ENCODE measurements at places on chromosomes 6 and 20.
A peak's percentile ranks its signal among the peaks of the same experiment; 100 is the strongest.

DNA sequence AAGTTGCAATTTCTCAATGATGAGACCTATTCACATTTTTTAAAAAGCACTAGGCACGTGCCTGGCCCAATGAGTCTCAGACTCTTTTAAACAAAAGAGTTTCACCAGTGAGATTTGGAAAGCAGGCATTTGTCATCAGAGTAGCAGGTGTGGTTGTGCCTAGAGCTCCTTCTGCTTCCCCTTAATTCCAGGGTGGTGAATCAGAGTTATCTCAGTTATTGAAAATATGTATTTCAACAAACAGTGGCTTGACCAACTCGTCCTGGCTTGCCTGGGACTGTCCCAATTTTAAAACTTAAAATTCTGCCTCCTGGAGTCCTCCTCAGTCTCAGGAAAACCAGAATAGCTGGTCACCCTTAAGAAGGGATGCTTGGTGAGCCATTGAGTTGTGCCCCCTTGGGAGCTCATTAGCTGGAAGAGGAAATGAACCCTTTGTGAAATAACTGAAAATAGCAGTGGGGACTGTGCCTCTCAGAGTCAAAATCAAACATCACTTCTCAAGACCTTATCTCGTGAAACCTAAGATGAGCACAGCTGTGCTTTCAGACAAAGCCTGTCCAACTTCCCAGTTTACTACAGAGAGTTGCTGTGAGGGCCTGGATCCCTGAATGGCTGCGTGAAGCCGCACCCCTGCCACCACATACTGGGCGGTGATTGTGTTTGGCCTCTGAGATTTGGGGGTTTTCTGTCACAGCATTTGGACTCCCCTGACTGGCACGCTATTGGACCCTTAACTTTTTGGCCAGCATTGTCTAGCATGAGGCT is 116.3 kb downstream of the ANKRD60 start:
- peak; percentile 21 for DNase-seq

- no peak for DNase-seq
Observed at GRCh38 chr6:136693090-136693489, 99.2 kb downstream of the MAP3K5 start.

DNA sequence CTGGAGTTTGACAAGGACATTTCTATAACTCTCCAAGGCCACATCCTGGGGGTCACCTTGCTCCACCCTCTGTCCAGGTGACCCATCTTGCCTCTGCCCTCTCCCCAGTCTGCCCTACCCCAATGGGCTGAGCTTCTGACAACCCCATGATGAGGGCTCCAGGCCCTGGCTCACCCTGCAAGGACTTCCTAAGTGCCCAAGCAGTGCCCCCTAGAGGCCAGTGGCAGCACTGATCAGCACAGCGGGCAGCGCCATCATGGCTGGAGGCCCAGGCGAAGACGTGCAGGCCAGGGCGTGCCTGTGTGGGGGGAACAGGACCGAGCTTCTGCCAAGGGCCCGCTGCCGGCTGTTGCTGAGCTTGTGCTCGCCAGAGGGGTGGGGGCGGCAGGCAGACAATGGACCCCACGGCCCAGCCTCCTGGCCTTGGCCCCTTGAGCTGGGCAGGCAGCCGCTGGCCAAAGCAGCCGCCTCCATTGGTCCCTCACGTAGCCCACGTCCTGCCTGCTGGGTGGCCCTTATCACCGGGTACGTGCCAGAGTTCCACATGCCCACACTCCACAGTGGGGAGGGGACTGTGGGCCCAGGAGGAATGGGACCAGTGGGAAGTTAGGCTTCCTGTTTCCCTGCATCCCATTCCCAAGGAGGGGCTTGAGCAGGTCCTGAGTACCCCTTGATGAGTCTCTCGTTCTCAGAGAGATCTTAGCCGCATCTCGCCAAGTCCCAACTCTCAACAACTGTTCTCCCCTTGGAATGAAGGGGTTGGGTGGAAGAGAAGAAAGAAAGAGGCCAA is 64.3 kb downstream of the MRPL14 start:
- DNase-seq, result no peak

- DNase-seq, result no peak
Observed at GRCh38 chr20:37977786-37978185, 55.5 kb downstream of the TTI1 start.

DNA sequence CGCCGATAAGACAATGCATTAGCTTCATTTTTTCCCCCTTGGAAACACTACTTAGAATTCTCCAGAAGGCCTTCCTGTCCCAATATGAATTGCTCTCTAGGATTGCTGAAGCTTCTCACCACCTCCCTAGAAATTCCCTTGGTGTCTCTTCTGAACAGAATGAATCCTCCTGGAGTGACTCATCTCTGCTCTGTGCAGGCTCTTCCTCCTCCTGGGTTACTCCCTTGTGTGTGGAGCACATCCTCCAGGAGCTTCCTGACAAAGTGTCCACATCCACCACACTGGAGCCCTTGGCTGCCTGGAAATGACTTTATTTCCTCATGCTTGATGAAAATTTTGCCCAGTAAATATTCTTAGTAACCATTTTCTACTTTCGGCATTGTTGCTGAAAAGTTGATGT is 54.4 kb downstream of the DTNBP1 start:
- peak; percentile 85 for DNase-seq

GRCh38 chr6:16440636-16441212 is 202.3 kb downstream of the GMPR start:
- no peak for DNase-seq

GRCh38 chr20:20003031-20003954 is 13.9 kb upstream of the NAA20 start:
- DNase-seq, result no peak

DNA sequence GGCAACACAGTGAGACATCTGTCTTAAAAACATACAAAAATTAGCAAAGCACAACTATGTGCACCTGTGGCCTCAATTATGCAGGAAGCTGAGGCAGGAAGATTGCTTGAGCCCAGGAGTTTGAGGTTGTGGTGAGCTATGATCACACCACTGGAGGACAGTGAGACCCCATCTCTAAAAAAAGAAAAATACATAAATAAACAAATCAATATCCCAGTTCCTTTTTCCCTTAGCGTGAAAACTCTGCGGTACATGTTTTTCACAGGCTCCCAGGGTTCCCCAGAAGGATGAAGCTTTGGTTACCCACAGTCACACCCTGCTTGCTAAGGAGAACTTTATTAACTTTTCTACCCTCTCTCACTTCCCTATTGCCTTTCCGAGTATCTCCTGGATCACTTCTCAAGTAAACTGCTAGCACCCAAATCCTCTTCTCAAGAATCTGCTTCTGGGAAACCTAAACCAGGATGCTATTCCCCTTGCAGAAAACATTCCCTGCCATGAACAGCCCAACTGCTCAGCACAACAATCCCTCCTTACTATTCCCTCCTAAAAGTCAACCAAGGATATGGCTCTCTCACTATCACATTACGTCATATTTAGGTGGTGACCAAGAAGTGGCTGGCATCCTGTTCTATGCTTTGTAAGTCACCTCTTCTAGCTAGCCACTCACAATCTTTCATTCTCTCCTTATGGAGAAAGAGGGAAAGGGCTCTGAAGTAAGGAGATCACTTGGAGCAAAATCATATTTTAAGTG is 122.4 kb downstream of the IPCEF1 start:
- DNase-seq, result no peak

DNA sequence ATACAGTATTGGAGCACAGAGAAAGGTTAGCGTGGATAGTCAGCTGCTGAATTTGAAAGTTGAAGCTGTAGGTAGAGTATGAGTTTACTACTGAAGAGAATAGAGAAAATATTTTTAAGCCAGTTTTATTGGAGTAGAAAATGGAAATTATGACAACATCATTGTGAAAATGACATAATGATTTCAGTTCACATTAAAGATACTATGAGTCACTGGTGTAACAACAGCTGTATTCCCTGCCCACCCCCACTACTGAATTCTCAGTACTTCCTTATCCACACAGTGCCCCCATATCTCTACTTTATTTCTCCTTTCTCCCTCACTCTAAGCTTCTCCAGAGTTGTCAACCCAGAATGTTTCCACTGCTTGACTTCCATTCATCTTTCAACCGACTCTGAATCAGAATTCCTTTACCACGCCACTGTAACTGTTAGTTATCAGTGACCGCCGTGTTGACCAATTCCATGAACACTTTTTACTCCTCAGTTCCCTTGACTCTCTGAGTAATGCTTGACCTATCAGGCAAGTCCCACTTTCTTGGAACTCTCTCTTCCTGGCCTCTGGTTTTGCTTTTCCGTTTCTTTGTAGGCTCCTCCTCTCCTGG is 139.6 kb downstream of the AIG1 start:
- DNase-seq, result no peak

GRCh38 chr6:28597924-28598722 is 72.4 kb downstream of the GPX5 start:
- peak; percentile 44 for DNase-seq

- no peak for DNase-seq
Observed at GRCh38 chr6:169868458-169868857, 117.0 kb downstream of the ERMARD start.

GRCh38 chr20:56897318-56897957 is 268.3 kb downstream of the TFAP2C start:
- no peak for DNase-seq

- no peak for DNase-seq
Observed at GRCh38 chr20:40787941-40788340, 98.9 kb upstream of the MAFB start.

GRCh38 chr6:2450546-2450945 is 205.1 kb upstream of the GMDS start:
- no peak for DNase-seq

- no peak for DNase-seq
Observed at GRCh38 chr6:21729431-21729830, 135.9 kb downstream of the SOX4 start.

- no peak for DNase-seq
Observed at GRCh38 chr6:46989398-46989797, 52.7 kb downstream of the ADGRF1 start.

- DNase-seq, result no peak
Observed at GRCh38 chr6:123062670-123063069, 66.6 kb downstream of the CLVS2 start.

GRCh38 chr6:155648301-155648700 is 192.7 kb upstream of the NOX3 start:
- DNase-seq, result no peak

DNA sequence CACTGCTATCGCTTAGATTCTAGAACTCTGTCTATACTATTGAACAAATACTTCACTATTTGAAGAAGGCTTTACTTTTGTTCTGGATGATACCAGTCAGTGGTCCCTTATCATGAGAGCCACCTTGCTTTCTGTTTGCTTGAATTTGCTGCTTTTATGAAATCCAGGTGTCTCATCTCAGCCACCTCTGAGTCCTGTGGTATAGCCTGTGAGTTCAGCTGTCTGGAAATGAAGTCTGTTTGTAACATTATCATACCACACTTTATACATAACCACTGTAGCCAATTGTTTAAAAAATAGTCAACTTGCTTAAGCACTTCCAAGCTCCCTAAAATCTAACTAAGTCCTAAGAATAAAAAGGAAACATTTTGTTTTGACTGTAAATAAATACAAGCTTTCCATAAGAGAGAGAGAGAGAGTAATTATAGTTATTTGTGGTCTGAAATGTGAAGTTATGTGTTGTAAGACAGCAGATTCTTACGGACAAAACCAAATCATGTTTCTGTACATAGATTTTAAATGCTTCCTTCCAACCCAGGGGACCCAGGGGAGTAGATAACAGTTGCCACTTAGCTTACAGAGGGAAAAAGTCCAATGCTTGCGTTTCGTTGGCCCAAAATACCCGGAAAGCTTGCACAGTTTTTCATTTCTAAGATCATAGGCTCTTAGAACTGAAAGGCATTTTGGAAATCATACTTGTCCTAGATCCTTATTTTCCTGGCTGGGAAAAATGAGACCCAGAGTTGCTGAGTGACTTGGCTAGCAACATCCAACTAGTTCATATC is 1107.8 kb upstream of the FLRT3 start:
- DNase-seq, result no peak

GRCh38 chr6:98056955-98057354 is 773.9 kb upstream of the MMS22L start:
- DNase-seq, result no peak

DNA sequence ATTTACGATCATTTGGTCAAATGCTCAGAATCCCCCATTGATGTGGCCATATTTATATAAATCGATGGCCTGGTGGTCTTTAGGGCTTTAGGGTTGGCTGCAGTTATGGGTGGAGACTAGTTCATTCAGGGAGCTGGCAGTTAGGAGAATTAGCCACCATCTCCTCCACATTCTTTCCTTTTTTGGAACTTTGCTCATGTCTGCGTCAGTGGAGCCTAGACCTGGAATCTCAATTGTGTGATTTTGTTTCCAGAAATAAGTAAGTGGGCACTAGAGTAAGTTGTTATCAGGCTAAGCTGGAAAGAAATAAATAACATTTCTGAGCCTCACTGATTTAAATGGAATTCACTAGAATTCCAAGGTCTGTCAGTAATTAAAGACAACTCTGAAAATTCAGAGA is 29.0 kb upstream of the ELOVL5 start:
- DNase-seq, result no peak

GRCh38 chr6:150256618-150257272 is 112.1 kb upstream of the IYD start:
- no peak for DNase-seq

DNA sequence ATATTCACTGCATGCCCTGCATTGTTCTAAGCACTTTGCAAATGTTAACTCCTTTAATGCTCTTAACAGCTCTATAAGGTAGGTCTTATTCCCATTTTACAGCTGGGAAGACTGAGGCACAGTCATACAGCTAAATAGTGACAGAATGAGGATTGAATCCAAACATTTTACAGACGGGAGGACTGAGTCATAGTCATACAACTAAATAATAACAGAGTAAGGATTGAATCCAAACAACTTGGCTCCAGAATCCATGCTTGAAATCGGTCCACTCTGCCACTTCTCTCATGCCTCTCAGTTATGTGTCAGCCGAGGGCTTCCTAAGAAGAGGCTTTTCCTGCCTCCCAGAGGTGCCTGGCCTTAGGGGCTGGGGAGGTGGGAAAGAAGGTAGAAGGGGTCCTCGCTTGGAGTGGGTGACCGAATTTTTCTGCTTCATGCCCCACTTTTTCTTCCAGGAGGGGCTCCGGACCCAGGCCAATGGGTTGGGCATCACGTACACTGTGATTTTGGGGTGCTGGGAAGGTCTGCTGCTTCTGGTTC is 137.4 kb upstream of the RNF24 start:
- peak; percentile 3 for DNase-seq

- DNase-seq, result no peak
Observed at GRCh38 chr6:6434151-6434550, 113.7 kb upstream of the F13A1 start.

GRCh38 chr6:119484598-119484997 is 135.0 kb upstream of the MAN1A1 start:
- no peak for DNase-seq

- no peak for DNase-seq
Observed at GRCh38 chr6:13076575-13076974, 251.8 kb downstream of the TBC1D7 start.

DNA sequence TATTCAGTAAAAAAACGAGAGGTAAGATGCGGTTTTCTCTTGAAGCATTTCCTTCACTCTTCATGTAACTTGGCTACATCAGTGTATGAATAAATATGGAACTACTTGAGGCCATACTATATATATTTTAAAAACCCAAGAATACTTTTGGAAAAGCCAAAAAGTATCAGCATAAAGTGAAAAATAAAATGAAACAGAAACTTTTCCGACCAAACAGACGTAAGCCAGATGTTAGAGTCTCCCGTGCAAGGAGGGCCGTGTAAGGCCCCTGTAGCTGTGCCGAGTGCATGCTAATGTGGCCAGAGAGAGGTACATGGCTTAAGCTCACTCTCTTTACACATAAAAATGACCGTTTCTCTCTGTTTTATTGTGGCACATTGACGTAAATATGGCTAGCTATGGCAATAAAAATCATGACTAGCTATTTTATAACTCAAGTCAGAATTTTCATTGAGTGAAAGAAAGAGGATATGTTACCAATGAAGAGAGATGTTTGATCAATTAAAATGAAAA is 140.1 kb upstream of the GMDS start:
- DNase-seq, result no peak
